ENCODE measurements at places on chromosomes 4 and X. TPM values are rescaled to one million over a fixed set of nuclear protein-coding genes. Genes with fewer than 3 reads are reported as not detected.

Gene TRIM75
- not detected for total RNA-seq

Gene NPNT
- 53.0 TPM for total RNA-seq

Gene PIR
- 20.1 TPM for total RNA-seq

- H3K4me3 ChIP-seq, result no peak overlapping the region
- no peaks in the 10 kb centered on the region for H3K36me3 ChIP-seq
- H3K4me1 ChIP-seq, result no peaks in the 10 kb centered on the region
- DNase-seq, result no peak
These were observed 20.6 kb downstream of the GALNT7 start for GRCh38 chr4:173189117-173189693.

GRCh38 chr4:13830449-13830848 is 202.9 kb upstream of the BOD1L1 start:
- H3K27me3 ChIP-seq, result no peaks in the 10 kb centered on the region
- no peak overlapping the region for H3K4me3 ChIP-seq
- DNase-seq, result no peak

GRCh38 chr4:1728061-1728980 is 7.0 kb downstream of the TACC3 start:
- no peak overlapping the region for H3K27ac ChIP-seq
- no peak for DNase-seq
- H3K36me3 ChIP-seq, result no peaks in the 10 kb centered on the region
- H3K27me3 ChIP-seq, result no peaks in the 10 kb centered on the region
- no peaks in the 10 kb centered on the region for H3K4me1 ChIP-seq
- no peak overlapping the region for H3K4me3 ChIP-seq
